Activated T-helper 1 cell treated with anti-CD3 and anti-CD28 coated beads, Interleukin-12 subunit alpha, Interleukin-12 subunit beta, Interleukin-2, Interleukin-4 antibody, amounts not matched to agents 30 ng/mL and 10 ng/mL and 1 ng/mL, durations not matched to agents 14 hours and 24 hours and 36 hours (primary cell): ENCODE measurements at places on chromosomes 6 and 20. TPM values are rescaled to one million over a fixed set of nuclear protein-coding genes. Genes with fewer than 3 reads are reported as not detected.

Gene PRSS35
- total RNA-seq, result not detected in 2 replicates

Gene XKR7
- total RNA-seq, result not detected in 2 replicates

Gene ZC2HC1B
- 0.24 TPM in 1 of 2 replicates, not detected in the other for total RNA-seq

Gene ZNF334
- 1.2 and 1.7 TPM in 2 replicates for total RNA-seq

Gene ATF6B
- 80.1 and 97.6 TPM in 2 replicates for total RNA-seq

Gene DYNLT2
- total RNA-seq, result 2.2 and 2.6 TPM in 2 replicates

Gene CLPSL2
- total RNA-seq, result not detected in 2 replicates

Gene HLA-DOB
- total RNA-seq, result 4.2 and 4.3 TPM in 2 replicates

Gene KCNQ5
- total RNA-seq, result 11.2 and 12.6 TPM in 2 replicates

Gene TBC1D7
- 27.3 and 28.2 TPM in 2 replicates for total RNA-seq

Gene ADGB
- not detected in 2 replicates for total RNA-seq

Gene TMC2
- total RNA-seq, result not detected in 2 replicates

GRCh38 chr6:105591053-105591452 is 188.2 kb upstream of the PREP start:
- H3K27me3 ChIP-seq, result no peaks in the 10 kb centered on the region
- H3K4me1 ChIP-seq, result peaks cover 82% of the 10 kb centered on the region
- peak overlapping the region; percentile 45 for H3K4me3 ChIP-seq
- peak overlapping the region; percentile 57 for H3K27ac ChIP-seq
- peak; percentile 27 for DNase-seq
- peaks cover 14% of the 10 kb centered on the region for H3K36me3 ChIP-seq

DNA sequence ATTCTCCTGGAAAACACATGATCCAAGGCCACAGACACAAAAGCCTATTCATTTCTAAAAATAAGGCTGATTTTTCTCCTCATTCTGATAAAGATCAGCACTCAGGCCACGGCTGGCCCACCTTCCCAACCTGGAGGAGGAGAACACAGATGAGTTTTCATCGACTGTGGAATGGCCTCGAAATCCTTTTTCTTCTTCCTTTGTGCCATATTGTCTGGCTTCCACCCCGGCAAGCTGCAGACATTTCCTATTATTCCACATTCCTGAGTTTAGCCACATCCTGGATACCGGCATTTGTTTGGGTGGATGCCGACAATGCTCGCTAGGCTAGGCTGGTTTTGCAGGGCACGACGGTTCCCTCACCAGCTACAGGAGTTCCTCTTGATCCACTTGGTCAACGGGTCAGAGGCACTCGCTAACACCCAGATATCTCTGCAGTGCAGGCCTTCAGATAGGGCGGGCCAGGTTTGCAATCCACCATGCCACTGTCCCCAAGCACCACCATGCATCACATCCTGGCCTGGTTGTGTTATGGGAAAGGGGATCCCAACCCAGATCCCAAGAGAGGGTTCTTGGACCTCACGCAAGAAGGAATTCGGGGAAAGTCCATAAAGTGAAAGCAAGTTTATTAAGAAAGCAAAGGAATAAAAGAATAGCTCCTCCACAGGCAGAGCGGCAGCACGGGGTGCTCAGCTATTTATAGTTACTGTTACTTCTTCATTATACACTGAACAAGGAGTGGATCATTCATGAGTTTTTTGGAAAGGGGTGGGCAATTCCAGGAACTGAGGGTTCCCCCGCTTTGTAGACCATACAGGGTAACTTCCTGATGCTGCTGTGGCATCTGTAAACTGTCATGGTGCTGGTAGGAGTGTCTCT is 4.2 kb upstream of the CTSZ start:
- no peak for DNase-seq
- H3K4me3 ChIP-seq, result peak overlapping the region; percentile 4
- H3K27ac ChIP-seq, result no peak overlapping the region
- H3K36me3 ChIP-seq, result peaks cover 2% of the 10 kb centered on the region
- peaks cover 29% of the 10 kb centered on the region for H3K4me1 ChIP-seq

- H3K27me3 ChIP-seq, result no peaks in the 10 kb centered on the region
- peaks cover under 1% of the 10 kb centered on the region for H3K4me1 ChIP-seq
- H3K4me3 ChIP-seq, result no peak overlapping the region
Observed at GRCh38 chr6:83169106-83169505, 24.0 kb downstream of the PGM3 start.

- H3K27ac ChIP-seq, result no peak overlapping the region
- DNase-seq, result no peak
- H3K4me3 ChIP-seq, result no peak overlapping the region
Observed at GRCh38 chr6:90859612-90860011, 272.7 kb upstream of the MAP3K7 start.

GRCh38 chr6:16676978-16677377 is 84.3 kb downstream of the ATXN1 start:
- H3K27me3 ChIP-seq, result no peaks in the 10 kb centered on the region
- peaks cover 82% of the 10 kb centered on the region for H3K4me1 ChIP-seq
- H3K4me3 ChIP-seq, result peak overlapping the region; percentile 40
- peak overlapping the region; percentile 93 for H3K27ac ChIP-seq

- H3K27ac ChIP-seq, result no peak overlapping the region
- H3K4me1 ChIP-seq, result no peaks in the 10 kb centered on the region
- no peak for DNase-seq
- H3K27me3 ChIP-seq, result no peaks in the 10 kb centered on the region
Observed at GRCh38 chr20:14331646-14332045, 5.8 kb downstream of the FLRT3 start.

DNA sequence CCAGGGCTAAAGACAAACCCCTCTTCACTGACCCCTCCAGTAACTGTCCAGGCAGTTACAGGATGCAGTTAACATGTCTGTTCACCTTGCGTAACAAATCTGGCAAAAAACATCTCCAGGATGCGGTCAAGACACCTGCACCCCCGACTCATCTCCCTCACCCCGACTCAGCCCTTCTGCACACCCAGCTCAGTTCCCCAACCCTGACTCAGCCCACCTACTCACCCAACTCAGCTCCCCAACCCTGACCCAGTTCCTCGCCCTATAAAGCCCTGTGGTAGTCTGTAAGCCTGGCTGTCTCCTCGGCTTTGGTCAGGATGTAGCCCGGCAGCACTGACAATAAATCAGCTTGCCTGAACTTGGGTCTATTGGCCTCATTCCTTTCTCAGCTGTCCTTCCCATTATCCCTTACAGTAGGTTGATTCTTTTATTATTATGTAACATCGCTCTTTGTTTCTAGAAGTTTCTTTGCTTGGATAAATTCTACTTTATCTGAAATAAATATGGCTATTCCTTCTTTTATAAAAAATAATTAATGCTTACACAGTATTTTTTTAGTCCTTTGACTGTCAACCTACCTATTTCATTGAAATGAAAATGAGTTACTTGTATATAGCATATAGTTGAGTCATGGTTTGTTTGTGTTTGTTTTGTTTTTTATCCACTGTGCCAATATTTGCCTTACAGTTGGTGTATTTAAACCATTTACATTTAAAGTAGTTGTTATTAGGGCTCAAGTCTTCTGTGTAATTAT is 12.9 kb upstream of the ADTRP start:
- no peak overlapping the region for H3K27ac ChIP-seq
- H3K36me3 ChIP-seq, result peaks cover 4% of the 10 kb centered on the region
- DNase-seq, result no peak
- peaks cover 3% of the 10 kb centered on the region for H3K27me3 ChIP-seq
- H3K4me1 ChIP-seq, result peaks cover 6% of the 10 kb centered on the region

DNA sequence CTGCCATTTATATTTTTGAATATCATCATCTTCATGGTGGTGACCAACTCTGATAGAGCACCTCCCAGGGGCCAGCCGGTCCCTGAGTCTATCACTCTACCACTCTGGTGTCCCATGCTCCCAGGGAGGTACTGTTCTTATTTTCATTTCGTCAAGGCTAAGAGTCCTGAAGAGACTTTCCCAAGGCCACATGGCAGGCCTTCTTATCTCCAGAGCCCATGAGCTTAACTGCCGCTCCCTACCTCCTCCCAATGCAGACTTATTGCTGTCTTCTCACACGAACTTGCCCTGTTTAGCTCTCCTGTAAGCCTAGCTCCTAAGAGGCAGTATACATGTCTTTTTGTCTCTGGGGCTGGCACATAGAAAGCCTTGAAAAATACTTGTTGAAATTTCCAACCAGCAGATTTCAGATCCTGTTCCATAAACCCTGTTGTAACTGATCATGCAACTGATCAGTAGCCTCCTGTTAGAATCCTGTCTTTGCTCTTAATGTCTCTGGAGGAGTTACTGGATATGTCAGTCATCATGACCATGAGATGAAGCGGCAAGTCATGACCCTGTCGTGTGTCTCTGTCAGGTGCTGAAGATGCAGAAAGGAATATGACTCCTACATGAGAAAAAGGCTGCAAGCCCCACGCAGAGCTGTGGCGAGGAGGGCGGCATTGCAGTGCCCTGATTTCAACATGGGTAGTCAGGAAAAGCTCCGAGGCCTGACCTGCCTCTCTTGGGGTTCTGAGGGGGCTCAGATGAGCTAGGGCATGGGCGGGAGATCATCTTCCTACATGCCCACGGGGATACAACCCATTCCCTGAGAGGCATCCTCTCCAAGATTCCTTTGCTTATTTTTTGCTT is 60.0 kb downstream of the TTI1 start:
- H3K36me3 ChIP-seq, result no peaks in the 10 kb centered on the region
- no peaks in the 10 kb centered on the region for H3K27me3 ChIP-seq
- peaks cover 5% of the 10 kb centered on the region for H3K4me1 ChIP-seq
- no peak overlapping the region for H3K4me3 ChIP-seq
- no peak overlapping the region for H3K27ac ChIP-seq

DNA sequence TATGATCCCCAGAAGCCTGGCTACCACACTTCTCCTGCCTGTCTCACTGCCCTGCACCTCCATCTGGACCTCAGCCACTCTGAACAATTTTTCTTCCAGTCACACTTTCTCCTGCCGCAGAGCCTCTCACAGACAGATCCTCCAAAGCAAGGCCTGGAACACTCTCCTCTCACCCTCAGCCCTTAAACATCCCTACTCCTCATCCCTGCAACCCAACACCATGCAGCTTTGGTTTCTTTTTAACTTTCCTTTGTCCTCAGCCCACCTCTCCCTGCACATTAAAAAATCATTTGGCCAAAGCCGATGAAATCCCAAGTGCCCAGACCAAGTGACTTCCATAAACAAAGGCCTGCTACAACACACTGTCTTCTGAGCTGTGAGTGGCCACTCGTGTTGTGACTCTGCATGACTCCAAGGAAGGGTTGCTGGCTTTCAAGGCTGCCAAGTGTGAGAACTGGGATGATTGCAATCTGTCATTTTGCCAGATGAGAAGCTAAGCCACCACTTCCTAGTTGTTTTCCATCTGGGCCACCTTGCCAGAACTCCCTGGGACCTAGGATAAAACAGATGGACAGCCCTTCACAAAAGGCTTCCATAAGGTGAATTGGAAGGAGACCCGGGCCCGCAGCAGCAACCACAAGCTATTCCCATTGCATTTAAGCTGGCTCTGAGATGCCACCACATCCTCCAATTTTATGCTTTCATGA is 144.4 kb upstream of the SSTR4 start:
- peaks cover 3% of the 10 kb centered on the region for H3K27me3 ChIP-seq
- H3K4me3 ChIP-seq, result no peak overlapping the region
- no peak for DNase-seq
- no peak overlapping the region for H3K27ac ChIP-seq
- no peaks in the 10 kb centered on the region for H3K36me3 ChIP-seq
- H3K4me1 ChIP-seq, result no peaks in the 10 kb centered on the region

DNA sequence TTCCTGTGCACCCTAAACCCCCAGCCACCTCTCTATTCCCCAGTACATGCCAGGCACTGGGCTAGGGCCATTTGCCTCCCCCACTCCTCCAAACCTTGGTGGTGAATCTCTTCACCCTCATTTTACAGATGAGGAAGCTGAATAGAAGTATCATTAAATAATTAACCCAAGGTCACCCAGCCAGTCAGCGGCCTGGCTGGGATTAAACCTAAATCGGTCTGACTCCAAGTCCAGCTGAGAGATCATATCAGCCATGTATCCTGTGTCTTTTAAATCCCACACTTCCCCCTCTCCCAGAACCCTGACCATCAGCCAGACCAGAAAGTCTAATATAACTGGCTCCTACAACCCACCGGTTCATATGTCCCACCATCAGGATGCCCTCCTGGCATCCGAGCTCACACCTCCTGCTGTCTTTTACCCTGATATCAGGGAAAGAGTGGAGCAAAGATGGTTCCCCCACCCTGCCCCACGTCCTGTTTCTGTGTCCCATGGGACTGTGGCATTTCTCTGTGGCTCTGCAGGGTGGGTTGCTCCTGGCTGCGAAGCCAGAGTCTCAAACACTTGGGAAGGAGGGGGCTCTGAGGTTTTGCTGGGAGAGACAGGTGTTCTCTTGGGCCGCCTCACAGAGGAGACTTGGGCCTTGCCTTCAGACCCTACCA is 145.3 kb downstream of the VEGFA start:
- no peak overlapping the region for H3K4me3 ChIP-seq
- no peak overlapping the region for H3K27ac ChIP-seq
- DNase-seq, result no peak
- H3K4me1 ChIP-seq, result no peaks in the 10 kb centered on the region
- H3K36me3 ChIP-seq, result no peaks in the 10 kb centered on the region

DNA sequence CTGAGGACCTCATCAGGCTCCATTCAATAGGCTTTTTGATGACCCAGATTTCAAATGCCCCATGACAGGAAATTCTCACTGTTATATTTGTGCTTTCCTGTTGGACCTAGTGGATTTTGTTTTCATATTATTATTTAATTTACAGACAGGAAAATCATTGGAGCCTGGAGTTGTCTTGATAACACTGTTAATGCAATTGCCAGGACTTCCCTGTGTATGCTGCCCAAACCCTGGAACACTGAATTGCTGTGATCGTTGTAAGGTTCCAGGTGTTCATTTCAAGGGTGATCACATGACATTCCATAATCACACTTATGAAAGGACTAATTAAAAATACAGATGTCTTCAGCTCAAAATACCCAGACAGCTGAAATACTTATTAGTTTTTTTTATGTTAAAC is 783.2 kb downstream of the DHX35 start:
- H3K27me3 ChIP-seq, result no peaks in the 10 kb centered on the region
- no peaks in the 10 kb centered on the region for H3K36me3 ChIP-seq
- no peak overlapping the region for H3K27ac ChIP-seq
- no peak for DNase-seq

DNA sequence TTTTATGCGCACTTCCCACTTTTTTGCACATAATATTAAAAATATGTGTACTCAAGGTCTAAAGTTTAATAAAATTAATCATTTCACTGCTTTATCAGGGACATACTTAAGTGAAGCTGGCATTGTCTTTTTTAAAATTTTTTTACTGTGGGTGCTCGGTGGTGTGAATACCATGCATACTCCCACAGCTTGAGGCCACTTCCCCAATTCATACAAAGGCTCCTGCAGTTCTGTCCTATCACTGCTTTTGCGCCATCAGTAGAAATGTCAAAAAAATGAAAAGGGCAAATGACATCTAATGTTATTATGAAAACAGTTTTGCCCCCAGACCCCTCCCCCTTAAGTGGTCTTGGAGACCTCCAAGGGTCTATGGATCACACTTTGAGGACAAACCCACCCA is 464.1 kb upstream of the ARID1B start:
- no peaks in the 10 kb centered on the region for H3K36me3 ChIP-seq
- H3K4me3 ChIP-seq, result no peak overlapping the region
- H3K27me3 ChIP-seq, result no peaks in the 10 kb centered on the region
- no peak for DNase-seq

DNA sequence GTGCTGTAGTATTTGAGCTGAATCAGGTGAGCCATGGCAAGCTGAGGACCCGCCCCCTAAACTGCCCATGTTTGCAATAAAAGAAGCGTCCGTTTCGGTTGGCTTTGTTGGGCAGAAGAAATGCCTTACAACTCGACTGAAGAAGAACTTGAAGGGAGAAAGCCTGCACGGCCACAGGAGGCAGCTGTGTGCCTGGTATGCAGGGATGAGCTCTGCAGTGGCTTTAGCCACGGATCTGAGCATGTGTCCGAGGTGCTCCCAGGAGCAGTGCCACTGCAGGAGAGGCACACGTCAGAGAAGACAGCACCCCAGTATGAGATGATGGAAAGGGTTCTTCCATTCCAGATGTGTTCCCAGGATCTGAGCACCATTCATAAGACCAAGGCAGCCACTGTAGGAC is 23.5 kb downstream of the KIZ start:
- H3K4me1 ChIP-seq, result no peaks in the 10 kb centered on the region
- no peak overlapping the region for H3K4me3 ChIP-seq
- no peak overlapping the region for H3K27ac ChIP-seq
- DNase-seq, result no peak
- H3K27me3 ChIP-seq, result no peaks in the 10 kb centered on the region
